Activated naive CD8-positive, alpha-beta T cell treated with anti-CD3 and anti-CD28 coated beads, Interleukin-2, amount 10 ng/mL, durations not matched to agents 7 days and 5 days (primary cell): ENCODE measurements at places on chromosomes 3 and 15. TPM values are rescaled to one million over a fixed set of nuclear protein-coding genes. Genes with fewer than 3 reads are reported as not detected.

- DNase-seq, result no peak
These were observed 40.3 kb downstream of the BBX start for GRCh38 chr3:107562969-107563529.

DNA sequence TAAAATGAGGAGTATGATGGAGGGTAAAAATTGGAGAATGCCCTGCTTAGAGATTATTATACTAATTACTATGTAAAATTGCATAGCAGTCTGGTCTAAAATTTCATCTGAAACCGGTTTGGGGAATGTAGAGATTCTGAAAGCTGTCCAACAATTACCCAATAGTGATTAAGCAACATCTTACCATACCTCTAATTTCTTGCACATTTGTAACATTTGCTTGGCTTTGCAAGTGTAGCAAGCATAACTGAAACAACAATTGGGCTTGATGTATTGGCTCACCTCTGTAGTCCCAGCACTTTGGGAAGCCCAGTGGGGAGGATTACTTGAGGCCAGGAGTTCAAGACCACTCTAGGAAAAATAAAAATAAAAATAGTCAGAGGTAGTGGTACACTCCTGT is 17.4 kb downstream of the AADACL2 start:
- DNase-seq, result no peak

DNA sequence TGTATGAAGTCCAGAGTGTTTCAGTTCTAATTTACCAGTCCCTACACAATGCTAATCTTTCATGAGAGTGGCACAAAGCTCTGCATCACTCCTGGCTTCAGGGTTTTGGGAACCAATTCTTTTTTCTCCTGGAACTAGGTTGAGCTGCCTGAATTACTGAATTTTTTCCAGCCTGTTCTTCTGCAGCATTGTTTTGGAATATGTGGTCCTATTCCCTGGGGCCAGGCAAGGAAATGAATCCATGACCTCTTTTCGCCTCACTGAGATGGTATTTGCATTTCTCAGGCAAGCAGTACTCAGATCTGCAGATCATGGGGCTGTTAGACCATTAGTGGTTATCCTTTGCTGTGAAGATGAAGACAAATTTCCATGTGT is 25.6 kb upstream of the GPR171 start:
- DNase-seq, result no peak

- DNase-seq, result no peak
These were observed 11.0 kb upstream of the ADCY5 start for GRCh38 chr3:123459862-123460261.

- DNase-seq, result no peak
These were observed 44.0 kb downstream of the PDE8A start for GRCh38 chr15:85025516-85026251.

- DNase-seq, result no peak
These were observed 165.3 kb downstream of the AKAP13 start for GRCh38 chr15:85545752-85546151.

- DNase-seq, result no peak
These were observed 59.5 kb downstream of the ZNF609 start for GRCh38 chr15:64519897-64520296.

- DNase-seq, result no peak
These were observed 18.0 kb downstream of the RMDN3 start for GRCh38 chr15:40737048-40737447.

DNA sequence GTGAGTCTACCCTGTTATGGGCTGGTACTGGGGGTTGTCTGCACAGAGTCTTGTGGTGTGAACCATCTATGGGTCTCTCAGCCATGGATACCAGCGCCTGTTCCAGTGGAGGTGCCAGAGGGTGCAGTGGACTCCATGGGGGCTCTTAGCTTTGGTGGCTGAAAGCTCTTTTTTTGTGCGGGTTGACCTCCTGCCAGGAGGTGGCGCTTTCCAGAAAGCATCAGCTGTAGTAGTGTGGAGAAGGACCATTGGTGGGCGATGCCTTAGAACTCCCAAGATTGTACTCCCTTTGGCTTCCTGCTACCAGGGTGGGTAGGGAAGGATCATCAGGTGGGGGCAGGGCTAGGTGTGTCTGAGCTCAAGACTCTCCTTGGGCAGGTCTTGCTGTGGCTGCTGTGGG is 602.6 kb downstream of the RSL24D1 start:
- no peak for DNase-seq

DNA sequence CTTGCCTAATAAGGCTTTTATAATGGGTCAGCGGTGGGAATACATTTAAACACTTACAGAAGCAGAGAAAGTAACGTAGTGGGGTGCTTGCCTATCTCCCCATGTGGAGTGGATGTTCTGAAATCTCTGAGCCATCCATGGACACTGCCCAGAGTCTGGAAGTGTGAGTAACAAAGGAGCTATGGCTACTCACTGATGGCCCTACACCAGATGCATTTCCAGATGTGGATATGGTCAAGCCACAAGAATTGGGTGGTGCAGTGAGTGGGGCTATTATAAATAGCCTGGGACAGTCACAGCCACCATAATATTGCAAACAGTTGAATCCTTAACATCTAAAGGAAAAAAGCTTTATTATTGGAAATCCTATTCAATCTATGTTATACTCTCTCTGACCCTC is 96.6 kb downstream of the CGNL1 start:
- DNase-seq, result no peak

- DNase-seq, result no peak
These were observed 37.4 kb downstream of the WWTR1 start for GRCh38 chr3:149620291-149621020.

DNA sequence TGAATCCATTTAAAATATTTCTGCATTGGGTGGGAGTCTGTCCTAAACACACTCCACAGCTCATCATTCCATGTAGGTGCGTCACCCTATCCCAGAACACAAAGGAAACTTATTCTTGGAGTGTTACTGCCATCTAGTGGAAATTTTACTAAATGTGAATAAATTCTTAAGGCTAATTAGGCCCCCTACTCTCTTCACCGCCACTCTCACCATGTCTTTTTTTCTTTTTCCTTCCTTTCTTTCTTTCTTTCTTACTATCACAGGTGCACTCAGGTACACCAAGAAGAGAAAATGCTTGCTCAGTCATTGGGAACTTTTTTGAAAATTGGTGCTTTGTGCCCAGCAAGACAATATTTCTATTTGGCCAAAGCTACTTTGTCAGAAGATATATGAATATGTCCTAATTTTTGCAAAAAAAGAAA is 26.4 kb upstream of the ATP8B4 start:
- no peak for DNase-seq

- no peak for DNase-seq
These were observed 9.8 kb upstream of the VGLL4 start for GRCh38 chr3:11653298-11654055.

DNA sequence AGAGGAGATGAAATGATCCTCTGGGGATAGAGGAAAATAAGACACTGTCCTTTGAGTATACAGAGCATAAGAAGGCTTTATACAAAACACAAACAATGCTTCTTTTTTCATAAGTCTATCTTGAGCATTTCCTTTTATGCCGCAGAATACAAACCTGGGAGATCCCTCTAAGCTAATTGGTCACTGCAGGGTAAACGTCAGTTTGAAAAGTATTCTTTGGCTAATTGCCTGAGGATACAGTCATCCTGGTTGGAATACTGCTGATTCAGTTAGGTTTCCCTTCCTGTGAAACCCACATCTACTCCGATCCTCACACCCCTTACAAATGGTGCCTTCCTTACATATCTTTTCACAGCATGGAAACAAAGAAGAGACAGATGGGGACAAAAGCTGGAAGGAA is 10.6 kb downstream of the WNT5A start:
- DNase-seq, result no peak

DNA sequence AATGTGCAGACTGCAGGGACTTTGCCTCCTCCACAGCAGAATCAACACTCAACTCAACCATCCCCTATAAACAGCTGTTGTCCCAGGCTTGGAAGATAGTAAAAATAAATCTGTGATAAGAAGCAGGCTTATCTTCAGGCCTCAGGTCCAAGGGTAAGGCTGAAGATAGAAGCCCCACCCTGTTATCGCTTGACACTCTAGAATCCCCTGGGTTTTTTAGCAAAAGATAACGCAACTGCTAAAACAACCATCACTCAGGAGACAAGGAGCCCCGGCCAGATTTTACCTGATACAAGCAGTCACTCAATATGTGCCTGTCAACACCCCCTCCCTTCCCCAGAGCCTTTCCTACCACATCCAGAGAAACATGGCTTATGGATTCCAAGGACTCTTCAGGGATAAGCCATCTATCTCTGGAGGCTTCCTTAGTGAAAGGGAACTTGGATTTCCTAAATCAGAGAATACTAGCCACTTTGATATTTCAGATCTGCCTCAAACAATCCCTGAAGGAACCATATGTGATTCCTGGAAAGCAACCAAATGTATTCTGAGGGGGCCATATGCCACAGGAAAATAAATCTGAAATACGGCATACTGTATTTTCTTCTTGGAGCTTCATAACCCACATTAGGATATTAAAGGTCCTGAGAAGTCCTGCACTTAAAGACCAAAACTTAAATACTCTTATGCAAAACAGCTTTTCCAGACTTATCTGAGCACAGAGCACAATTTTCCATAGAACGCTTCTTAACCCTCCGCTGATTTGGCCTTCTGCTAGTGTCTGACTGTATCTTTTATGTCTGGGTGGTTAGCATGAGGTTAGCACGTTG is 60.4 kb downstream of the LYZL4 start:
- DNase-seq, result no peak

DNA sequence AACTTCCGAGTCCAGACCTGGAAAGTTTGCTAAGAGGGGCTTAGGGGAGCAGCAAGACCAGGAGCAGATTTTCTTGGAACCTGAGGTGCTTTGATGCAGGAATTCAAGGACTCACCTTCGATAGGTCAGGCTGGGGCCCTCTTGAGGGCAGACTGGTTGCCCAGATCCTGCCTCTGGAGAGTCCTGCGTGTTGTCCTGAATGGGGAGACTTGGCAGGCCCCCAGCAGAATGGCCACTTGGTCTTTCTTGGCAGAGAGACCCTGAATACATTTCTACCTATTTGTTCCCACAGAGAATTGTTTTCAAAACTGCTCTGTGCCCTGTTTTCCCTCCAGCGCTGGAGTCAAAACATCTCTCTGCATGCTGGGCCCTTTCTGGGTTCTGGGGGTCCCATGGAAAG is 4.2 kb downstream of the KLF13 start:
- no peak for DNase-seq

- DNase-seq, result no peak
These were observed 15.1 kb downstream of the EHD4 start for GRCh38 chr15:41957021-41957897.

DNA sequence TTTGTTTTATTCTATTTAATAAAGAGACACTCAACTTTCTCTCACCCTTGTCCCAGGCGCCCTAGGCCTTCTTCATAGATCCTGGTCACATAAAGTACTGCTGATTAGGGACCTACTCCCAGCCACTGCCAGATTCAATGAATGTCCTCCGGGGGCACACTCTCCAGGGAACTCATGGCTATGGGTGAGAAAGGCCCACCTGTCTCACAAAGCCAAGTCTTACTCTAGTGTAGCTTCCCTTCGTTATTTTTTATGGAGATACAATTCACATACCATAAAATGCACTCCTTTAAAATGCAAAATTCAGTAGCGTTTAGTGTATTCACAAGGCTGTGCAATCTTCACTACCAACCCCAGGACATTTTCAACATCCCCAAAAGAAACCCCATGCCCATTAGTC is 87.8 kb downstream of the ADCY5 start:
- DNase-seq, result no peak

GRCh38 chr15:79901958-79902357 is 5.1 kb upstream of the MTHFS start:
- DNase-seq, result no peak

GRCh38 chr3:1787094-1787493 is 311.6 kb upstream of the CNTN4 start:
- DNase-seq, result no peak

DNA sequence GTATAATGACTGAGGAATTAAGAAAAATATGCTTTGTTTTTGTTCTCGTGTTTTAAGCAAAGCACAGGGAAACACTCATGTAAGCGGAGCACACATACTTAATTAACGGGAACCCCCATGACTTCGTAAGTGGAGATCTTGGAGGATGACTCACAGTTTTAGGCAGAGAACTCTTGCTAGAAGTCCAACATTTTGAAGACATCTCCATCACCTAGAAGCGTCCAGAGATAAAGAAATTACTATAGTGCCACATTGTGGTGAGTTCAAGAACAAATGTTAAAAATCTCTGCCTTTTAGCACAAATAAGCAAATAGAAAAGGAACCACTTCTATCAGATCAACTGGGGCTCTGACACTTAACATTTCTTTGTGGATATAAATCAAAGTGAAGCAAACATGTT is 194.1 kb upstream of the ARHGEF26 start:
- DNase-seq, result no peak

The LRTM1 gene
- total RNA-seq, result not detected

The MB21D2 gene
- 5.3 TPM for total RNA-seq

The ANKRD34C gene
- total RNA-seq, result not detected

The TM6SF1 gene
- total RNA-seq, result 16.3 TPM

The GOLGA8S gene
- total RNA-seq, result 1.3 TPM

The CLDN18 gene
- not detected for total RNA-seq

The SAXO2 gene
- total RNA-seq, result 1.3 TPM

The KLHL40 gene
- total RNA-seq, result not detected

The ITIH4 gene
- total RNA-seq, result 29.2 TPM

The RFT1 gene
- total RNA-seq, result 32.2 TPM

The TCF12 gene
- total RNA-seq, result 76.4 TPM
